ENCODE measurements at places on chromosomes 3 and 15.

DNA sequence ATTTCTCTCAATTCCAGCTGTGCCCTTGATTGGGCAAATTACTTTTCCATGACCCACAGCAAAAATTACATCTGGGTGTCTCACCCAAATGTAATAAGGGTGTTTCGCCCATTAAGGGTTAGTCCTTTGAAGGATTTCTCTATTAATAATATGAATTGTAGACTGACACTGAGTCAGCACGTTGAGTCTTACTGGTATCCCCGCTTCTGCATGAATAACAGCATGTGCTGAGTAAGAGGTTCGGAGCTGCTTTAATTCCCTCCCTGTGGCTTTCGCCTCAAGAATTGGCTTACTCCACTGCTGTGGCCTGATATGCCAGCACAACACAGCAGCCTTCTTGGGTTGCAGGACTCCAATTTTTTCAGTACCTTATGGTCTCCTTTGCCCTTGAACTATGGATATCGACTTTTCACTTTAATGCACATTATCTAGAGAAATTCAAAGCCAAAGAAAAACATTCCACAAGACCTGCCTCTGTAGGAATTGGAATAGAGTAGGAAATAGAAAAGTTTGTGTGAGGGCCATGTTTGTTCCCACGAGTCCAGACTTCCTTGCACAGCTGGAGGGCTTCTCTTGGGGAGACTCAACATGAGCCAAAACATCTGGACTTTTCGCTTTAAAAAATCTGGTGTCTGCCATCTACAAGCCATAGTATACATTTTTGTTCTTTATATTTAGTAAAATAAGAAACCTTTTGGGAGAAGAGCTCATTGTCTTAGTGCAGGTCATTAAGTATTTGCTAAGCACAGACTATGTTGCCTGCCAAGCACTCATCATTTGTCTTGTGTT lies 20.7 kb upstream of the ERC2 start:
- no peak for DNase-seq

GRCh38 chr3:120791913-120792312 lies 49.4 kb downstream of the GTF2E1 start:
- DNase-seq, result no peak

DNA sequence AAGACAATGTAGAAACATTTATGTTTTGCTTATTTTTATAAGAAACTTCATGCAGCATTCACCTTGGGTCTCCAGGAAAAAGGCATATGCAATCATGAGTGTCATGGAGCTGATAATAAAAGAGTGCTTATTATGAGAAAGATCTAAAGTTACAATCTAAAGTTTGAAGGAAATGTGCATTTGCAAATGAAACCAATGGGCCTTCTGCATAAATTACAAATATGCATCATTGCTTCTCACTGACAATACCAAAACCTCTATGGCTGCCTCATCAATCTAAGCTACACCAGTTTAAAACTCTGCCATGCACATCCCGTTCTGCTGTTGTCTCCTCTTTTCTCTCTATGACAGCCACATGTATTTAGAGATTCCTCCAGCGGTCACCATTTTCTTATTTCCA lies 103.2 kb upstream of the ABI3BP start:
- DNase-seq, result no peak

DNA sequence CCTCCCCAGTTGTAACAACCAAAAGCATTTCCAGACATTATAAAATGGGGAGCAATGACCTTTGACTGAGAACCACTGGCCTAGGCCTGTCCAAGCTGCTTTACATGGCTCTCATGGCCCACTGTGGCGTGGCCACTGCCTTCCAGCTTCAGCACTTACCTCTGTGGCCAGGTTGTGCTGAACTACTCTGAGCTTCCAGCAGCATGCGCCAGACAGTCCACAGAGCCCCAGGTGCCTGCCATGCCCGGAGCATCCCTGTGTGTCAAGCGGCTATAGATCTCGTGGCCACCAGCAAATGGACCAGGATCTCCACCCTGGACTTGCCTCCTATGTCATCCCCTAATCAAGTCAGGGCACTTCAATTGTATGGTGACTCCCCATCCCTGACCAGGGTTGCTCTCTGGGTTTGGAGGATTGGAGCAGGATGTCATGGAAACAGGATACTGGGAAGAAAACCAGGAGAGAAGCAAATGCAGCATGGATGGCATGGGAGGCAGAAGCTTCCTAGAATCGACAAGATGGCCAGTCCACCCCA lies 199.7 kb downstream of the UACA start:
- DNase-seq, result no peak

GRCh38 chr3:33664195-33664594 lies 53.9 kb downstream of the CLASP2 start:
- no peak for DNase-seq
